ENCODE measurements at places on chromosomes 11 and 22.

DNA sequence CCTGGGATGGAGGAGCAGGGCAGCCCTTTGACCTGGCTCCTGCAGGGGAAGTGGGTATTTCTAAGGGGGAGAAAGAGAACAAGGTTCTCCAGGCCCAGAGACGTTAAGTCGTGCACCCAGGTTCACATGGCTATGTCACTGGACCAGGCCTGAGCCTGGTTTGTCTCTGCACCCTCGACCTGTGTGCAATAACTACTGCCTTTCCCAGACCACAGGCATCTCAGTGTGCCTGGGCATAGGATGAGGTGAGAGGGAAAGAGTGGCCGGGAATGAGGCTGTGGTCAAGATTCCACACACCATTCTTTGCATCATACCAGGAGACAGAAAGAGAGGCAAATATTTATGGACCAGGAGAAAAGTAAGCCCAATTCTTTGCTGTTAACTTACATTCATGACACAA is 66.8 kb downstream of the PRR5L start:
- no peak for DNase-seq

GRCh38 chr11:69821511-69822040 is 2.4 kb upstream of the FGF3 start:
- DNase-seq: no peak

GRCh38 chr11:34476849-34477248 is 36.7 kb downstream of the ELF5 start:
- DNase-seq: no peak

DNA sequence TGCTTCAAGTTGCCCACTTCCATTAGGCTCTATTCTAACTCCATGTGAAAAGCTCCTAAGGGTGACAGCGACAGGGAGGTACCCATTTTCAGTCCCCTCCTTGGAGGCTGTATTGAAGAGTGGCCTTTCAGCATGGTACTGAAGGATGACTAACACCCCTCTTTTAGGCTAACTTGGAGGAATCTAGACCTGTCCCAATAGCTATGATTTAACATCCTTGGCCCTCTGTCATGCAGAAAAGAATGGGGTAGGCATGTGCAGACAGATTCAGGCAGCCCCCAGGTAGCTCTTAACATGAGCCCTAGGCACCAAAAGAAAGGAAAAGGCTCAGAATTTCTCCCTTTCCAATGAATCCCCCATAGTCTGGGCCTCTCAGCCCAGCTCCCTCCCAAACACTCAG is 89.3 kb upstream of the AMOTL1 start:
- DNase-seq: no peak

- DNase-seq: no peak
Observed at GRCh38 chr22:32692371-32692770, 109.1 kb upstream of the TIMP3 start.

Measured in CD8-positive, alpha-beta T cell (primary cell).